ENCODE measurements at places on chromosomes 4 and X. TPM values are rescaled to one million over a fixed set of nuclear protein-coding genes. Genes with fewer than 3 reads are reported as not detected.
A peak's percentile ranks its signal among the peaks of the same experiment; 100 is the strongest.

The GPM6B gene
- 2.0 TPM for total RNA-seq

- peak; percentile 95 for DNase-seq
Measured at GRCh38 chrX:2608638-2609430, 82.3 kb upstream of the CD99 start.

The FAM47A gene
- total RNA-seq = not detected

The CCDC160 gene
- total RNA-seq = not detected

The TMEM154 gene
- total RNA-seq = 1.6 TPM
